Fibroblast of skin of right quadriceps (primary cell): ENCODE measurements at places on chromosomes 1 and 21.

DNA sequence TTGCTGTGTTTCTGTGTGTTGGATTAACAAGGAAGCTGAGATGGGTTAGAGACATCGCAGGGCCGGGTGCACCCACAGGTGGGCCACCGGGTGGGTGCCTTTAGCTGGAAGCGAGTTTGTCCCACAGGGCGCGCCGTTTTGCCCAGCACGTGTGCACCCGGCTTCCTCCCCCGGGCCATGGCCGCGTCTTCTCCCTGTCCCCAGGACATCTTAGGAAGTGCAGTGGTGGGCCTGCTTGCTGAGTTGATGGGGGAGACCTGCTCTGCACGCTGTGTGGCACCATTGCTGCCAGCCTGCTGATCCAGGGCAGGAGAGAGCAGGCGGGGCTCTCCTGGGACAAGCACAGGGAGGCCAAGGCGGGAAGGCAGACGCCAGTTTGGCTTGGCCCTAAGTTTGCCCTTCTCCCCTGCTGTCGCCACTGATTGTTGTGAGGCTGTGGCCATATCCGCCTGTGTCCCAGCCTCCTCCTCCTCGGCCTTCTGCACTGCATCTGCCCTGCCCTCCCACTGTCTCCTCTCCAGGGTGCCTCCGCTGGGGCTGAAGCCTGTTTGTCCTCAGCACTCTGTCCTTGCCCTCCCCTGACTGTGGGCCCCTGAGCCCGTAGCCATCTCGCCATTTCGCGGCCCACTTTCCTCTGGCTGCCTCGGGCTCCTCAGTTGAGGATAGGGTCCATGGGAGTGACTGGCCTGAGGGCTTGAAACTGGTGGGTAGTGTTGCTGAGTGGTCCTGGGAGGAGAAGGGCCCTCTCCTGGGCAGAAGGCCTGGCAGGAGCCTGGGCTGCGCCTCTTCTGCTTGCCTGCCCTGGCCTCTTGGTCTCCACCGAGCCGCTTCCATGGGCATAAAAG lies 47.6 kb downstream of the PKNOX1 start:
- no peak for DNase-seq

- peak; percentile 100 for DNase-seq
These were observed 105.4 kb downstream of the PTPN14 start for GRCh38 chr1:214445831-214446614.

DNA sequence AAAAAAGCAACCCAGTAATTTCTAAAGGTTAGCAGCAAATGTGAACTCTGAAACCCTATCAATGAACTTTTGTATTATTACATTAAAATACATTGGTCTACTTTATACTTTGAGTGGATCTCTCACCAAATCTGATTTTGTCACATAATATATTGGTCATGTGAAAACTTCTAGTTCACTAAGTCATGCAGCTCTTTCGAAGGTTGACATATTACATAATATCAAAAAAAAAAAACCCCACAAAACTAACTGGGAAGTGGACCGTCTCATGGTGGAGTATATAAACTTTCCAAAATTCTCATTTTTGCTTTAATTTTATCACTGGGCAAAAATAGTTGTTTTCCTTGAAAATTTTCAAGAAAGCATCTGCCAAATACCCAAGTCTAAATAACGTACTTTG lies 50.4 kb downstream of the GATAD2B start:
- no peak for DNase-seq

DNA sequence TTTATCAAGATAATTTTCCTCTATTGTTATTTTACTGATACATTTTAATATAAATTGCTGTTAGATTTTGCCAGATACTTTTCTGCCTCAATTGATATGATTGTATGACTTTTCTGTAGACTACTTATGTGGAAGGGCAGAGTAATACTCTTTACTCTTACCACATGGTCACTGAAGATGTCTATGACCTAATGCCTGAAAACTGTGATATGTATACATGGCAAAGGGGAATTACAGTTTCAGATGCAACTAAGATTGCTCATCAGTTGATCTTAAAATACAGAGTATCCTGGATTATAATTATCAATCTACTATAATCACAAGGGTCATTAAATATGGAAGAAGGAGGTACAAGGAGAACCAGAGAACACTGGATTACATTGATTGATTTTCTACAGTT lies 1528.0 kb downstream of the BRINP3 start:
- peak; percentile 11 for DNase-seq

GRCh38 chr1:4775506-4775905 lies 121.1 kb downstream of the AJAP1 start:
- no peak for DNase-seq

DNA sequence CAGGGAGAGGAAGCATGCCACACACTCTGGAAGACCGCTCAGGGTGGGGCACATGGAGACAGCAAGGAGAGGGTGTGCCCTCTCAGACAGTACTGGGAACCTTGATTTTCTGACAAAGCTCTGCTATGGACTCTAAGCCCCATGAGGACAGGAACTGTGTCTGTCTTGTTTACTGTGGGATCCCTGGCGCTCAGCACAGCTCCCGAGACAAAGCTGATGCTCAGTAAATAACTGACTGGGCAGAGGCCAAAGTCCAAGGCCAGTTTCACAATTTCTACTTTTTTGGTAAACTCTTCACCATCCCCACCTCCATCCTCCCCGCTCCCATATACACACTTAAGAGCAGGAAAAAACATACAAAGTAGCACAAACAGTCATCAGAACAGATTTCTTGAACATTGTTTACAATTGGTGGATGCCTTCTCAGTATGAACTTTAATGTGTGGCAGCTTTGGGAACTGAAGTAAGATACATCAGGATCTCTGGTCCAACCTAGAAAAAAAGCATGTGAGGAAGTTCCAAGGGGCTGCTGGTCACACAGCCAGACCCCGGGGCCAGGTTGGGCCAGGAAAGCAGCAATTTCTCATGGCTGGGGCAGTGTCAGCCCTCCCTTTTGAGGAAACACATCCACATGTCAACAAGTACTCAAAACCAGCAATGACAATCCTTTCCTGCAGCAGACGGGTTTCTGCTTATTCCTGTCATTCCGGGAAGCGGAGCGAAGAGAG lies 5.6 kb upstream of the AHCYL1 start:
- DNase-seq: no peak

GRCh38 chr1:117570988-117571409 lies 34.8 kb upstream of the TENT5C start:
- no peak for DNase-seq

DNA sequence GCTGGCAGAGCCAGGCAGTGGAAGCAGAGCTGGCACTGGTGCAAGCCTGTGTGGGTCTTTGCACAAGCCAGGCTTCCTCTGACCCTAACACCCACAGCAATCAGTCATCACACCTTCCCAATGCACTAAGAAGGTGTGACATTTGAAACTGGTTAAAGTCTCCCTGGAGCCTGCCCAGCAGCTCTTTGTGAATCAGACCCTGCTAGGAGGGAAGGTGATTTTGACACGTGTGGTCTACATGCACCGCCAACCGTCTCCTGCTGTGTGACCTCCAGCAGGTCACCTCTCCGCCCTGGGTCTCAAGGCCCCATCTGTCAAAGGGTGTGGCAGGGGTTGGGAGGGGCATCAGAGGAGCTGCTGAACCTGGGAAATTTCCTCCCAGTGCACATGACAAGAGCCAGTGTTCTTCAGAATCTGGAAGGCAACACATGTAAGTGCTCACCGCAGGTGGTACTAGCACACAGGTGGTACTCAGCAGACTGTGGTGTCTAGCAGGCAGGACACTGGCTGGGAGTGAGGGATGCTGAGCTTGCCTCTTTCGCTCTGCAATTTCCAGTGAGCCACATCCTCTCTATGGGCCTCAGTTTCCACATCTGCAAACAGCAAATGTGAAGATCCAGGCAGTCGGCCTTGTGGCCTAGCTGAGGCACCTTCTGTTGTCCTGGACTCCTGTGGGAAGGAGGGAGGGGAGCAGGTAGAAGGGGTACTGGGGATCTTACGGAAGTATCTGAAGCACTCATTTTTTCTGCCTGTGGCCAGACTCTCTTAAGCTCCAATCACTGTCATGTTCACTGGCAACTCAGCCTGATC lies 123.2 kb downstream of the DMRTB1 start:
- no peak for DNase-seq

GRCh38 chr1:163538667-163539066 lies 216.9 kb downstream of the NUF2 start:
- no peak for DNase-seq
